ENCODE measurements at places on chromosomes 7 and 10.

- DNase-seq = no peak
Observed at GRCh38 chr7:33973231-33974015, 68.1 kb downstream of the BMPER start.

GRCh38 chr10:93208717-93209464, 135.2 kb downstream of the CYP26A1 start:
- DNase-seq = no peak

- DNase-seq = no peak
Observed at GRCh38 chr10:72328829-72329204, 25.9 kb downstream of the DNAJB12 start.

DNA sequence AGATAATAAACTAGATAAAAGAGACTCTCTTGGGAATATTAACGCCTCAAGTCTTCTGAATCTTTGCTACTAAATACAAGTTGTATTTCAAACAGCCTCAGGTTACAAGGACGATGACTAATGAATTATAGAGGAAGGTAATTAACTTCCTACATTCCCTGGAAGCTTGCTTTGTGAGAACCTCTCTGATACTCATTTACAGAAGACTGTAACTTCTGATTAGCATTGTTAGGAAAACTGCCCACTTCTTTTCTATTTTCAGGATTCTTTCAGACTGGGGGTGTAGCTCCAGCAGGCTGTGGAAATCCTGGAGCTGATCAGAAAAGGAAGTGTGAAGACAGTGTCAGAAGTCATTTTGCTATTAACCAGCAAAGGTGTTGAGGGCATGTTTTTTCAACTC, 316.7 kb upstream of the NPSR1 start:
- DNase-seq = no peak

DNA sequence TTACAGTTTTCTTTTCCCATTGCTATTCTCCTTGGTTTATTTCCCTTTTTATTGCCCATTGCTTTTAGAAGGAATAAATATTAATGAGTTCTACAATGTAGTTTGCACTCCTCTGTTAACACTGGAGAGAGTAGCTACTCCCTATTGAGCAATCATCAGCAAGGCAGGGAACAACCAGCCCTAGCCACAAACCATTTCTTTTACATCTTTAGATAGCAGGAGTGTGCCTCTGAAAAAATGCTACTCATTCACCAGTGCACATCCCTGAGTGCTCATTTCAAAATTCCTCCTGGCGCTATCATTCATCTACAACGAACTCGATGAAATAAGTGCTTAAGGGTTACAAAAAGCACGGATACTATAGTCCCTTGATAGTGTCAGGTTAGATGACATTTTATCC, 252.9 kb downstream of the THSD7A start:
- DNase-seq = no peak

- DNase-seq = no peak
Observed at GRCh38 chr10:16770670-16771069, 46.6 kb downstream of the RSU1 start.

GRCh38 chr7:91191771-91192170, 72.5 kb upstream of the FZD1 start:
- no peak for DNase-seq
